HT1080 (cell line): ENCODE measurements at places on chromosomes 2 and 18.

- no peak for DNase-seq
Measured at GRCh38 chr2:23393722-23394121, 8.7 kb downstream of the KLHL29 start.

DNA sequence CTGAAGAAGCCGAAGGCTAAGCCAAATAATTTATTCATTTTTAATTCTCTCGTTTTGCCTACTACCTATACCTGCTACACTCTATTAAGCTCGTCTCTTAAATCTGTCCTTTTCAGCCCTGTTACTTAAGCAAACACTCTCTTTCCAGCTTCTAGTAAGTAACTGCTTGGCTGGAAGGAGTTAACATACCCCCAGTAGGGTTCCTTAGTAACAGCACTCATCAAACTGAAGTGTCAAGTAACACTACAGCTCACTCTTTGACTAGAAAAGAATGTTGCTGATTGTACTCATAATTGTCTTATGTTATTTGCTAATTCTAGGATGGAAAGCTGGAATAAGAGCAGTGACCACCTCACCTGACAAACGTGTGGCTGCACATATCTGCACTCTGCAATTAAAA lies 120.0 kb upstream of the SCN7A start:
- no peak for DNase-seq

- DNase-seq: no peak
Measured at GRCh38 chr18:76380791-76381405, 114.1 kb downstream of the ZNF516 start.

DNA sequence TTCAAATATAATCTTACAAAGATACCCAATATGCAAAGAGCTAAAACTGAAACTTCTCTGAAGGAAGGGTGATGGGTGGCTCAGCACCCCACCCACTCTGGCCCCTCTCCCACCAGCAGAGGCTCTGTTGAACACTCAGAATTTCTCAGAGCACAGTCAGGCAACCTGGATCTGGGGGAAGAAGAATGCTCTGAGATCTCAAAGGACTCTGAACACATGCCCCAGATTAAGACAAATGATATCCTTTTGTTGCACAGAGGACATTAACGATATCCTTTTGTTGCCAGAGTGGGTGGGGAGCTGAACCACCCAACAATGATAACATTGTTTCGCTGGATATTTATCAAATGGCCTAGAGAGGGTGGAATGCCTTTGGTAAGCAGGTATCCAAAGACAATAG lies 104.8 kb downstream of the LBH start:
- DNase-seq: no peak

GRCh38 chr18:6737833-6738232 lies 8.3 kb downstream of the ARHGAP28 start:
- DNase-seq: no peak

DNA sequence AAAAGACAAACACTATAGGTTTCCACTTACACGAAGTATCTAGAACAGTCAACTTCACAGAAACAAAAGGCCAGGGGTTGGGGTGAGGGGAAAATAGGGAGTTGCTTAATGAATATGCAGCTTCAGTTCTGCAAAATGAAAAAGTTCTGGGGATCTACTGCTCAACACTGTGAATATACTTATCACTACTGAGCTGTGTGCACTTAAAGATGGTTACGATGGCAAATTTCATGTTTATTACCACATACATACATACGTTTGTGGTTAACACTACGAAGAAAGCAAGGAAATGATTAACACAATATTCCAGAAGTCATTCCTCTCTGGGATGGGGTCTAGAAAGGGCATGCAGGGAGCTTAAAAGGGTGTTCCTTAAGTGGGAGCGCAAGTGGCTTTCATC lies 19.3 kb downstream of the MBOAT2 start:
- DNase-seq: peak; percentile 42

- peak; percentile 87 for DNase-seq
Measured at GRCh38 chr2:152718076-152718908, at the start of gene ARL6IP6. ARL6IP6 (plus strand) TSS chr2:152718620; CDS start chr2:152718625, 5 bp downstream.
